ENCODE measurements at places on chromosomes 12 and 14.

- no peak for DNase-seq
Measured at GRCh38 chr12:4246116-4246515, 27.4 kb upstream of the CCND2 start.

DNA sequence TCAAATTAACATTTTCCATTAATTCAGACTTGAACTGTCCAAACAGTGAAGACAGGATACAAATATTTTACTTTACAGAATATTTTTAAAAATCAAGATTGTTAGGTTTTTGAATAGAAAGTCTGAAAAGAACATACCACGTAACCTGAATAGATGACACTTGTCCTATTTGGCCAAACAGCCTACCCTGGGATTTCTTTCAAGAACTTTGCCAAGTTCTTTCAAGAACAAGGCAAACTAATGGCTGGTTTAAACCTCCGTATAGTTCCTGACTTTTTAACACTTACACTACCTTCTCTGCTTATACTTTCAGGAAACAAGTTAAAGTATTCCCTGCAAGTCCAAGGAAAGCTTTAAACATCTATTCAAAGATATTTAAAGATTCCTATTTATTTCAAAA lies 35.0 kb downstream of the MAP4K5 start:
- DNase-seq: no peak

- DNase-seq: no peak
Measured at GRCh38 chr14:82309199-82309598, 775.5 kb upstream of the SEL1L start.

DNA sequence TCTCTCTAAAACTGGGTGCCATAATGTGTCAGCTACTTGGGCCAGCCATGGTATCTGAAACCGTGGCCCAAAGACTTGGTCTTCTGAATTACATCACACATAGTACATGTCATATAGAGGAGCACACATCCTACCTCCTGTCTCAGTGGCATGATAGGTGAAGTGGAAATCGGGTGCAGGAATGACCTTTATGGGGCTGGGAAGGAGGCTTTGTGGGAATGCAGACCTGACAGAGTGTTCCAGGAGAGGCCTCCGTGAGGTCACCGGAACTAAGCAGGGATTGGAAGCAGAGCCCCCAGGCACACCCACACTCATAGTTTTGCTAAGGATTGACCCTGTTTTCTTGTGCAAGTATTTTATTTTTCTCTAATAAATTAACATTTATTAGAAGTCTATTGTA lies 82.6 kb downstream of the NTF3 start:
- no peak for DNase-seq

DNA sequence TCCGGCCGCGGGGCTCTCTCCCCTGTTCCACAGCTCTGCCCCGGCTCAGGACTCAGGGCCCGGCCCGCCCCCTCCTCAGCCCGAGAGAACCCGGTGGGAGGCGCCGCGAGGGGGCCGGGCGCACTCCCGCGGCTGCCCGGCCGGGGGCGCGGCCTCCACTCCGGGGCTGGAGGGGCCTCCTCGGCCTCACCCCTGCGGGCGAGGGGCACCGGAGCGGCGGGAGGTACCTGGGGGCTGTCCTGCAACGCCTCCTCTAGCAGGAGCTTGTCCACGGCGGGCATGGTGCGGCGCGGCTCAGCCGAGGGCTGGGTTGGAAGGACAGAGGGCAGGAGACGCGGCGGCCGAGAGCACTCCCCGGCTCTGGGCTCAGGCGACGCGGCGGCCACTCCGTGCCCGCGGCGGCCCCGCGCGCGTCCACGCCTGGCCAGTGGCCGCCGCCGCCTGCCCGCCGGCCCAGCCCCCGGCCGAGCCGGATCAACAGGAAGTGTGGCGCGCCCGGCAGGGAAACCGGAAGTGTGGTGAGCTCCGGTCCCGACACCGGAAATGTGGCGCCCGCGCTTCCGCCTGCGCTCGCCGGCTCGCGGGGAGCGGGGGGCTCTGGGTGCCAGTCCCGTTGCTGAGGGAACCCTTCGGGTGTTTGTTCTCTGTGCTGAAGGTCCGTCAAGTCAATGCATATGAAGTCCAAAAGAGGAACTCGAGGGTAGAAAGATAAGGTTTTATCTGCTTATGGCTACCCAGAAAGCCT lies at the start of gene APPL2:
Gene APPL2 (minus strand): TSS at position 443 of the 745 bp plus-strand sequence. CDS start 162 bp downstream, at position 281.
- peak; percentile 92 for DNase-seq

GRCh38 chr14:42353315-42353714 lies 746.6 kb downstream of the LRFN5 start:
- no peak for DNase-seq

DNA sequence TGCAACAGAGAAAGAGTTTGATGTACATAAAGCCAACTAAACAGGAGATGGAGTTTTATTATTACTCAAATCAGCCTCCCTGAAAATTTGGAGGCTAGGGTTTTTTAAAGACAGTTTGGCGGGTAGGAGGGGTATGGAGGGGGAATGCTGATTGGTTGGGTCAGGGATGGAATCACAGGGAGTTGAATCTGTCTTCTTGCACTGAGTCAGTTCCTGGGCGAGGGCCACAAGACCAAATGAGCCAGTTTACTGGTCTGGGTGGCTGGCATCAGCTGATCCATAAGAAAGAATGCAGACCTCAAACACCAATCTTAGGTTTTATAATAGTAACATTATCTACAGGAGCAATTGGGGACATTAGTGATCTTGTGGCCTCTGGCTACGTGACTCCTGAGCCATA lies 64.9 kb downstream of the RIN3 start:
- DNase-seq: no peak
